ENCODE measurements at places on chromosomes 16 and 17. TPM values are rescaled to one million over a fixed set of nuclear protein-coding genes. Genes with fewer than 3 reads are reported as not detected.
A peak's percentile ranks its signal among the peaks of the same experiment; 100 is the strongest.

DNA sequence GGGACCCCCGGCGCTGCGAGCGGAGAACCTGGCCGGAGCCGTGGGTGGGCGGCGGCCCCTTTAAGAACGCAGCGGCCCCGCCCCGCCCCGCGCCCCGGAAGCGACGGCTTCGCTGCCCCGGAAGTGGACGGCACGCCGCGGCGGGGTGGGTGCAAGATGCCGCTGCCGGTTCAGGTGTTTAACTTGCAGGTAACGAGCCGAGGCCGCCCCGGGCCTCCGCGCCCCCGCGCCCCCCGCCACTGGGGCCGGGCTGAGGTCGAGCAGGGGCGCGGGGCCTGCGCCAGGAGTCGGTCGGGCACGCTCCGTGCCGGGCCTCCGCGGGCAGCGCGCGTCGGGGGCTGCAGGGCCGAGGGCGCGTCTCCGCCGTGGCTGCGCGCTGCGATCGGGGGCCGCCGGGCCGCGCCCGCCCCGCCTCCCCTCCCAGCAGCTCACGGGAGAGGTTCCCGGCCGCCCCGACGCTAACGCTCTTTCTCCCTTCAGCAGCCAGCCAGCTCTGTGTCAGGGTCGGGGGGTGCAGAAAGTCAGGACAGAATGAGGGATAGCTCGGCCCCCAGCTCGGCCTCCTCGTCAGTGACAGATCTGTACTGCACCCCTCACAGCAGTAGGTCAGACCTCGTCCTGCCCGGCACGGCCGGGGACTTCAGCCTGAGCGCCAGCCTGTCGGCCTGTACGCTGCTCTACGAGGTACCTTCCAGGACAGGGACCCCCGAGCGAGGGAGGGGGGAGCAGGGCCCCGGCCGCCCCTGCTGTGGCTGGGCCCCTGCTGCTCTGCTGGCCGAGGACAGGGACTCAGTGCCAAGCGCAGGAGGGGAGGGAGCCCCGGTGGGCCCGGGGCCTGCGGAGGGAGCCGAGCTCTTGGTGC is at the start of the genes GPS1 and RFNG:
TSS of gene GPS1 (plus strand) at position 123 of the 862 bp plus-strand sequence. CDS start at position 157, 34 bp downstream.
TSS of gene RFNG (minus strand) at position 36 of the 862 bp plus-strand sequence. CDS start 45 bp downstream, outside the sequence.
- peaks cover 17% of the 10 kb centered on the region for H3K4me1 ChIP-seq
- H3K36me3 ChIP-seq = peaks cover 14% of the 10 kb centered on the region
- H3K27ac ChIP-seq = peak within 1 kb of the TSS; percentile 72
- H3K4me3 ChIP-seq = peak within 1 kb of the TSS; percentile 84
- DNase-seq = no peak
- no peaks in the 10 kb centered on the region for H3K27me3 ChIP-seq

DNA sequence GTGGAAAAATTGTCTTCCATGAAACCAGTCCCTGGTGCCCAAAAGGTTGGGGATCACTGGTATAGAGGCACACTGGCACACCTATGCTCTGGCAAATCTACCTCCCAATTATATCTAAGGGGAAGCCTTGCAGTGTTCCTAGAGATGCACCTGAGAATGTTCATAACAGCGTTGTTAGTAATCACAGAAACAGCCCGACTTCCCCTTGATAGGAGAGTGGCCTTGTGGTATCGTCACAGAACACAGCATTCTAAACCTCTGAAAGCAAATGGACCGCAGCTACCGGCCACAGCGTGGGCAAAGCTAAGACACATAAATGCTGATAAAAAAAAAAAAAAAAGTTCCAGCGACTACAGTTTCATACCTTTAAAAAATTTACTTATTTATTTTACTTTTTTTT is 39.1 kb upstream of the ADGRG1 start:
- peaks cover 17% of the 10 kb centered on the region for H3K27me3 ChIP-seq
- H3K36me3 ChIP-seq = no peaks in the 10 kb centered on the region
- H3K4me3 ChIP-seq = no peak overlapping the region
- no peak overlapping the region for H3K27ac ChIP-seq
- peaks cover 12% of the 10 kb centered on the region for H3K4me1 ChIP-seq
- peak; percentile 8 for DNase-seq

KRTAP16-1 gene
- not detected for total RNA-seq

HBZ gene
- total RNA-seq = not detected

Measured in osteocyte (in vitro differentiated cells).